ENCODE measurements at places on chromosomes 3 and 15. TPM values are rescaled to one million over a fixed set of nuclear protein-coding genes. Genes with fewer than 3 reads are reported as not detected.

DNA sequence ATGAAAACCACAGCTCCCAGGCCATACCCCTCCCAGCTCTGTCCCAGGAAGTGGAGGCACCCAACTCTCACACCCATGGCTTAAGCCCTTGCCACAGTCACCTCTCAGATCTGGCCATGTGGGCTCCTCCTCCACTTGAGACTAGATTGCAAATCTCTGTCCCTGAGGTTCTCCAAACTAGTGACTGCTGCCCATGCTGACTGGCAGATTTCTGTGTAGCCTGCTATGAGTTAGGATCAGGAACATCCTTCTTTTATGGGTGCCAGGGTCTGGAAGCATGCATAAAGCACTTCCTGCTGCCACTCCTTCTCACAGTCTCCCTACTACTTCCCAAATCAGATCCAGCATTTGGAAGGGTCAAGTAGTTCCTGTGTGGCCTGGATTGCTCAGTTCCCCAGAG lies 59.6 kb upstream of the GOLIM4 start:
- no peak for DNase-seq

DNA sequence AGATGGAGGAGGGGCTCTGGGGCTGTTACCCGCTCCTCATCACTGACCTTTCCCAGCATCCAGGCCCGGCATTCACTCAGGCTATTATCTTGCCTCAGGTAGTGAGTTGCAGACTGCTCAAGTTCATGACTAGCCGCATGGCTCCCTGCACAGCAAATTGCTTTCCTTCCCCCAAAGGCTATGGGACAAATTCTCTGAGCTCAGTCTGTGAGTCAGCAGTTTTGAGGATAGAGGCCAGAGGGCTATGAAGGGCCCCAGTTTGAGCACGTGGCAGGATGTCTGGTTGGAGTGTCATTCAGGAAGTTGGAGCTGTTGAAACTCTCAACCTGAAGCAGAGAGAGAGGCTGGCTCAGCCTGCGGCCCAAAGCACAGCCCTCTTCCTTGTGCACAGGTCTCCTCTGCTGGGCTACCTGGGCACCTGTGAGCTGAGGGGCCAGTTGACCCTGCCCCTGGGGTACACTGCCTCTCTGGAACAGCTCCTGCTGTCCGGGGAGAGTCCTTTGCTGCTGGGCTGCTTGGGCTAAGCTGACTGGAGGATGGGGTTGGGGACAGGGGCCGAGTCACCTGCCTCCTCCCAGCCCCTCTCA lies 7.9 kb downstream of the FAH start:
- DNase-seq, result peak; percentile 95

- no peak for DNase-seq
These were observed 41.1 kb downstream of the TNFAIP8L3 start for GRCh38 chr15:51053571-51053970.

- no peak for DNase-seq
These were observed 12.0 kb downstream of the MTMR10 start for GRCh38 chr15:30979457-30979856.

GRCh38 chr3:53195602-53196574 lies 34.9 kb downstream of the PRKCD start:
- peak; percentile 35 for DNase-seq

DNA sequence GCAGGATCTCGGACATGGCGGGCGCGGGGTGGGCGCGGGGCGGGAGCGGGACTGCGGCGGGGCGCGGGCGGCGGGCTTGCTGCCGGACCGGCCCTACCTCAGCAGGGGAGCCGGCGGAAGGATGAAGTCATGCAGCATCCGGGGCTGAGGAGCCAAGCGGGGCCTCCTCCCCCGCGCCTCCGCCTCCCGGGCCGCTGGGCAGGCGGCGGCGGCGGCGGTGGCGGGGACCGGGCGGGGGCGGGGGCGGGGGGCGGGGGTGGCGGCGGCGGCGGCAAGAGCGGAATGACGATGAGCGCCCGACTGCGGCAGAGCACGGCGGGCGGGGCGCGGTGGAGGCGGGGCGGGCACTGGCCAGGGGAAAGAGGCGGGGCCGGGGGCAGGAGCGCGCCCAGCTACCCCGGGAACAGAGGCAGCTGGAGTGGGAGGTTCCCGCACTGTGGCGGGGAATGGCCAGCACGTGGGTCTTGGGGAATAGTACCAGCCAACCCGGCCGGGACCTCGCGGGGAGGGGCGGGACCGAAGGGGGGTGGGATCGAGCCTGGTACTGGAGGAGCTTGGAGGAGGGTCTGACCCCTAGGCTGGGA lies at the start of gene CAMK2N2:
CAMK2N2 (minus strand) TSS at position 284 of the 584 bp plus-strand sequence; CDS start at position 16, 268 bp downstream.
- DNase-seq, result peak; percentile 47

- DNase-seq, result no peak
These were observed 16.7 kb downstream of the PDIA5 start for GRCh38 chr3:123083383-123084124.

DNA sequence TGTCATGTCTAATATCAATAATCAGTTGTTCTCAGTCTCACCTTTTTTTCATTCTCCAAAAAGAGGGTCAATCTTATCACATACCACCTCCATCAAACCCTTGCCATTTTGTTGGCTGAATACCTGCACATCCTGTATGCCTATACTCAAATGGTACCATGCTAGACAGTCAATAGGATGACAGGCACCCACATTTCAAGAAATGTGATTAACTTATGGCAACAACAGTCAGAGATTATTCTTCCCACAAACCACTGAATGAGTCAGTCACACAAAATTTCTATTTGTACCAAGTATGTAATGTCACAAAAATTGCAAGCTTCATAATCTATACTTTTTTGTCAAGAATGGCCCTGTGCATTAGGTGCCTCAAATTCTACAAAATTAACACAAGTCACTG lies 5.1 kb upstream of the SLC27A2 start:
- DNase-seq, result no peak

DNA sequence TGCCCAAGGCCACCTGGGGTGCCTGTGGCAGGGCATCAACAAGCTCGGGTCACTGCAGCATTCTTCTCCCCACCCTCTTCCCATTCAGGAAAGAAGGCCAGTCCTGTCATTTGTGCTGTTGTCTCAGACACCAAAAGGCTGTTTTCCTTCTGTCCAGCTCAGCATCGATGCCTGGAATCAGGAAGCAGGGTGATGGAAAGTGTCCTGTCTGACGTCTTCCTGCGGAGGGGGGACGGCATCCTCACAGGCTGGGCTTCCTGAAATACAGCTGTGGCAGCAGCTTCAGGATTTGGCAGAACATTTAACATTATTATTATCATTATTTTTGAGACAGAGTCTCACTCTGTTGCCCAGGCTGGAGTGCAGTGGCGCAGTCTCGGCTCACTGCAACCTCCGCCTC lies 33.0 kb upstream of the ANKDD1A start:
- no peak for DNase-seq

DNA sequence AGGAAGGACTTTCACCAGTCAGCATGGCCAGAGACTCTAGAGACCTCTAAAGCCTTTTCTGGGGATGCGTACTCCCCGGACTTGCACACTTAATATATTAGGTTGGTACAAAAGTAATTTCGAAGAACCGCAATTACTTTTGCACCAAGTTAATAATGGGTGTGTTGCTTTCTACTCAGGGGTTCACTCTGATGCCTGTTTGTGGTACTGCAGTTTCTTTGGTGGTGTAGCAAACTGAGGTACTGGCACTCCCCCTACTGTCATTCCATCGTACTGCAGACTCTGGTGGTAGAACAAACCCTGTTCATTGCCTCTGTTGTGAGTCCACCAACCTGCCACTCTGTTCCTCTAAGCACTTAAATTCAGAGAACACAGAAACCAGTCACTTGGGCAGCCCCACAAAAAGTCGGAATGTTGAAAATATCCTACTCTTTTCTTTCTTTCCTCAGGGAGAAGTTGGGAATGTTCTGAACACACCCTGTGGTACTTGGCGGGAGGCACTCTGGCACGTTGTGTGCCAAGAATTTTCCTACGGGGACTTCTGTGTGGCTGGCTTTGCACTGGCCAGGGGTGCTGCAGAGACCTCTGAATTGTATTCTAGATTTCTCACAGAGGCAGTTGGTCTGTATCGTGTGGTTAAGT lies 46.3 kb downstream of the GABRG3 start:
- DNase-seq, result peak; percentile 16

DNA sequence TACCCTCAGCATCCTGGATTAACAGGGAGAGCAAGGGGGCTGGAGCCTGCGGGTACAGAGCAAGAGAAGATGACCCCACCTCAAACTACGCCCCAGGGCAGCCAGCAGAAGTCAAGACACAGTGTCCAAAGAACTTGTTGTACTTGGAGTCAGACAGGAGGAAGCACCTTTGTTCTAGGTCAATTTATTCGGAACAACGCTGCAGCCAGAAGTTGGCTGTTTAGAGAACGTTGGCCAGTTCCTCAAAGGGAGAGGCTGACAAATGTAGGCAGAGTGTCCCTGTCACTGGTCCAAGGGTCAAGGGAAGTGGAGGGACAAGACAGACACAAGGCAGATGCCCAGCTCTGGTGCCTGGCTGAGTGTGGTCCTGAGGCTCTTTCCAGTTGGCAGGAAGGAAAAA lies 32.1 kb upstream of the PIAS1 start:
- DNase-seq, result no peak

DNA sequence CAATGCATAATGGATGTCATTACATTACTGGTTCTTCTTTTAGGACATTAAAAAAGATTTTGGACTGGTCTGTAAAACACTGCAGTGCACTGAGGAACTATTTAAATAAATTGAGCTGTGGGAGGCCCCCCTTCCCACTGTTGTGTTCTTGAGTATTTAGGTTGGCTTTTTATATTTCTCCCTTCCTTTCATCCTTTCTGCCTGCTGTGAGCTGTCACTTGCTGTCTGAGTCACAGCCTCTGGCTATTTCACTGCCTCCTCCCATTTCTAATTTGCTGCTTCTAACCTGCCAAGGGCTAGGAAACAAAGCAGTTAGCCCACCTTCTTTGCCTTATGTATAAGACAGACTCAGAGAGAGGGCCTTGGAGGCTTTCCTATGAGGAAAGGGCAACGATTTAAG lies 89.0 kb upstream of the FNDC3B start:
- DNase-seq, result no peak

DNA sequence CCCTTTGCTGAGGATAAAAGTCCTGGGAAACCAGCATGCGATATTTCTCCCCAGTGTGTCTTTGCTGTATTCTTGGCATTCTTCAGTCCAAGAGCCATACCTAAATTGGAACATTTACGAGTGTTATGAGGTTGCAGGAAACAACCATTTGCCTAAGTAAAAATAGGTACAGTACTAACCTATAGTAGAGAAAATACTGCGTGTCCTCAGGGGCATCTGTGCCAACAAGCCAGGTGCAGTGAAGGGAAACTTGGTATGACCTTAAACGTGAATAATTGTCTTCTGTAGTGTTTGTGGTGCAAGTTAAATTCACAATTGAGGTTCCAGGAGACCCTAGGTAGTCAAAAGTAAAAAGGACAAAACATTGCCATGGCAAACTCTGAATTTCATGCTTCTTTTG lies 12.2 kb downstream of the IL5RA start:
- no peak for DNase-seq

GRCh38 chr3:31237887-31238286 lies 294.8 kb upstream of the STT3B start:
- DNase-seq, result no peak

DNA sequence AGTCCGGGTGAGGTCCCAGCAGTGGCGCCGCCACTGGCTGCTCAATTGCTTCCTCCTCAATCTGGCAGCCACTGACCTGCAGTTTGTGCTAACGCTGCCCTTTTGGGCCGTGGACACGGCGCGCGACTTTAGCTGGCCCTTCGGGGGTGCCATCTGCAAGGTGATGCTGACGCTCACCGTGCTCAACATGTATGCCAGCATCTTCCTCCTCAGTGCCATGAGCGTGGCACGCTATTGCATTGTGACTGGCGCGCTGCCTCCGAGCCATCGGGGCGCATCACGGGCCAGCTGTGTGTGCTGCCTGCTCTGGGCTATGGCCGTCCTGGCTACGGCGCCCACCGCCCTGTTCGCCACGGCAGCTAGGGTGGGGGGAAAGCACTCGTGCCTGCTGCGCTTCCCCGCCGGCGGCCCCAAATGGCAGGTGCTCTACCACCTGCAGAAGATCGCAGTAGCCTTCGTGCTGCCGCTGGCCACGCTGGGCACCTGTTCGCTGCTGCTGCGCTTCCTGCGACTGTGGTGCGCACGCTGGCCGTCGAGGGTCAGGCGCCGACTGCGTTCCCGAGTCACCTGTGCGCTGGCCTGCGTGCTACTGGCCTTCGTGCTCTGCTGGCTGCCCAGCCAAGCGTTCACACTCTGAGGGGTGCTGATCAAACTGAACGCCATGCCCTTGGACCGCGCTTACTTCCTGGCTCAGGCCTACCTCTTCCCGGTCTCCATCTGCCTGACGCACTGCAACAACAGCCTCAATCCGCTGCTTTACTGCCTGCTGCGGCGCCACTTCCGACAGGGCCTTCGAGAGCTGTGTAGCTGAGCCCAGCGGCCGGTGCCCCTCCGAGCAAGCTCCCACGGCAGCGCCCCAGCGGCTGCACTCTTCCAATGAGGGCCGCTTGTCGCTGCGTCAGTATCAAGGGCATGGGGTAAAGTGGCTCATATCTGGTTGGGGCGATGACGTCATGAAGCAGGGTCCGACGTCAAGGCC lies 20.3 kb upstream of the ADAMTS7 start:
- DNase-seq, result no peak

- peak; percentile 36 for DNase-seq
These were observed 2.1 kb downstream of the PDIA3 start for GRCh38 chr15:43748376-43748775.

- no peak for DNase-seq
These were observed 74.9 kb downstream of the LRRFIP2 start for GRCh38 chr3:37099469-37099868.

The ISLR gene
- 73.8 TPM for total RNA-seq

The C2CD4B gene
- total RNA-seq, result not detected

The C3orf20 gene
- total RNA-seq, result not detected

The AGTR1 gene
- total RNA-seq, result 1.6 TPM

The LMAN1L gene
- total RNA-seq, result not detected

The NPAP1 gene
- total RNA-seq, result not detected

The ULK3 gene
- total RNA-seq, result 17.3 TPM

The AADACL2 gene
- not detected for total RNA-seq

The CATSPER2 gene
- total RNA-seq, result 0.86 TPM

The ITIH1 gene
- total RNA-seq, result not detected

The NCBP2 gene
- total RNA-seq, result 41.2 TPM

The HIGD2B gene
- 0.32 TPM for total RNA-seq

The NRG4 gene
- under 0.01 TPM for total RNA-seq

Measured in fibroblast of villous mesenchyme (primary cell).